ENCODE measurements at places on chromosomes 2 and 18.

DNA sequence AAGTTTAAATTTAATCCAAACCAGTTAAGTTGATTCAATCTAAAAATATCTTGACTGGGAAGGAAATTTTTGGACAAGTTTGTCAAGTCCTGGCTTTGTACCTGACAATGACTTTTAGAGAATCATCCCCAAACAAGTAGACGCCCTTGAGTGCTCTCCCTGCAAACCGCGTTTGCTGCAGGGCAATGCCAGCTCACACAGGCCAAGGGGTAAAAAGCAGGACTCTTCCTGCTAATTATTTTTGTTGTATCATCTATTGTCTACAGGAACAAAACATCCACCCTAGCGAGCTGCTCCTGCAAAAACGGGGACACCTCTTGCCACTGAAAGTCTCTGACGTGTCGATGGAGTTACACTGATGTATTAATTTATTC, 10.9 kb downstream of the ID2 start:
- DNase-seq: no peak

GRCh38 chr2:25073914-25074313, 32.0 kb downstream of the EFR3B start:
- no peak for DNase-seq

DNA sequence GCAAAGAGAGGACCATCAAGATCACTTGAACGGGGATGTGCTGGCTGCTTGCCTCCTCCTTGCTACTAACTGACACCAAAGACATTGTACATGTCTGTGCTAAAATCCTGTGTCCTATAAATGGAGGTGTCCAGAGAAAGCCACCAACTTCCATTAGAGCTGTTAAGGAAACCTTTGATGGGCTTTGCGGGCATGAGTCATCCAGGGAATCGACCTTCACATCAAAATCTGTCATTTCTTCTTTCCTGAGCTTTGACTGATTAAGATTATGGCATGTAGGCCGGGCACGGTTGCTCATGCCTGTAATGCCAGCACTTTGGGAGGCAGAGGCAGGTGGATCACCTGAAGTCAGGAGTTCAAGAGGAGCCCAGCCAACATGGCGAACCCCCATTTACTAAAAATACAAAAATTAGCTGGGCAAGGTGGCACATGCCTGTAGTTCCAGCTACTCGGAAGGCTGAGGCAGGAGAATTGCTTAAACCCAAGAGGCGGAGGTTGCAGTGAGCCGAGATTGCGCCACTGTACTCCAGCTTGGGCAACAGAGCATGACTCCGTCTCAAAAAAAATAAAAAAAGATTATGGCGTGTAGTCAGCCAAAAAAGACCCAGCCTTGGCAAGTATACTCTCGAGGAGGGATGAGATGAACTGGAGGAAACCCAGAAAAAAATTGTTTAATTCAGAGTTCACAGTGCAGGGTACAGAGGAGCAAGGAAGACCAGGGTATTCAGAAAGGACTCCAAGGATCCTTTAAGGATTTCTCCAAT, 115.8 kb downstream of the CABLES1 start:
- DNase-seq: no peak

- no peak for DNase-seq
Observed at GRCh38 chr2:98089941-98090340, 3.0 kb downstream of the VWA3B start.

- peak; percentile 26 for DNase-seq
Observed at GRCh38 chr18:47754311-47755101, 176.0 kb downstream of the SMAD2 start.

GRCh38 chr18:42477267-42477666, 522.2 kb downstream of the PIK3C3 start:
- DNase-seq: no peak

GRCh38 chr18:23237524-23238151, 102.4 kb downstream of the CABLES1 start:
- DNase-seq: peak; percentile 39

DNA sequence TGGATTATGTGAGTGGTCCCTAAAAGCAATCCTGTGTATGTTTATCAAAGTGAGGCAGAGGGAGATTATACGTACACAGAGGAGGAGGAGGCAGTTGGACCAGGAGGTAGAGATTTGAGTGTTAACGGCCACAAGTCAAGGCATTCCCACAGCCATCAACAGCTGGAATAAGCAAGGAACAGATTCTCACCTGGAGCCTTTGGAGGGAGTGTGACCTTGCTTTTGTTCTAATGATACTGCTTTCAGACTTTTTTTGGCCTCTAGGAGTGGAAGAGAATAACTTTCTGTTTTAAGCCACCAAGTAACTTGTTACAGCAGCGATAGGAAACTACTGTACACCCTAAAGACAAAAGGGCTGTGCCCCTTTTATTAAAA, 18.1 kb downstream of the LCLAT1 start:
- no peak for DNase-seq

GRCh38 chr2:241898463-241899270, 29.1 kb downstream of the RTP5 start:
- DNase-seq: no peak

GRCh38 chr2:239271882-239272281, 128.9 kb downstream of the HDAC4 start:
- no peak for DNase-seq

DNA sequence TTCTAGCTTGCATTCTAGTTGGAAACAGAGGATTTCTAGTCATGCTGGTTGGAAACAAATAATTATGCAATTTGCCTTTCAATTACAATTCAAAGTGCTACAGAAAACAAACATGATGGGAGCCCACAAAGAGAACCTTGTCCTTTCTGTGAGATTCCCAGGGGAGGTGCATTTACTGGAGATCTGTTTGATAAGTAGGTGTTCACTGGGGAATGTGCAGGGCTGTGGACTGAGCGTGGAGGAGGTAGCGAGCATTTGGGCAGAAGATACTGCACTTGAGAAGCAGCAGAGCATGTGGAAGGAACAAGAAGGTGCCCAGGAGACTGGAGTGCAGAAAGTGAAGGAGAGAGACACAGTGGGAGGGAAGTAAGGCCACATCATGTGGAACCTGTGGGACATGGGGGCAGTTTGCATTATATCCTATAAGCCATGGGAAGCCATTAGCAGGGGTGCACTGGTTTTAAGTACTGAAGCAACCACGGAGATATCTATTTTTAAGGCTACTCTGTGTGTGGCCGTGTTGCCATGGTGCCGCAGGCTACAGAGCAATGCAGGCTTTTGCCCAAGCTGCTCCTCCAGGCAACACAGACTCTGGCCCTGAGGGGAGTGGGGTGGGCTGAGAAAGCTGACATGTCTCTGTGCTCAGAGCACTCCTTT, 154.0 kb downstream of the ANTXR1 start:
- no peak for DNase-seq

DNA sequence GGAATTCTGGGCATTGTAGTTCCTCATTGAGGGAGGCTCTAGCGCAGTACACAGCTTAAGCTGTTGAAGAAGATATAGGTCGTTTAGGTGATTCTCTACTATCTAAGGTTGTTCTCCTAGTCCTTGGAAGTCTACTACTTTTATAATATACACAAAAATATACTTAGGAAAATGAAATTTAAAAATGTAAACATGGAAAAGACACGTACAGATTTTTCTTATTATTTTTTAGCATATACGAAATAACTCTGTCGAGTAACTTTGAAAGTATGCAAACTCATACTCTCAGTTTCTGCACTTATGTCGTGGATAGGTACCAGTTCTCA, 272 bp upstream of the FASTKD1 start:
- no peak for DNase-seq

DNA sequence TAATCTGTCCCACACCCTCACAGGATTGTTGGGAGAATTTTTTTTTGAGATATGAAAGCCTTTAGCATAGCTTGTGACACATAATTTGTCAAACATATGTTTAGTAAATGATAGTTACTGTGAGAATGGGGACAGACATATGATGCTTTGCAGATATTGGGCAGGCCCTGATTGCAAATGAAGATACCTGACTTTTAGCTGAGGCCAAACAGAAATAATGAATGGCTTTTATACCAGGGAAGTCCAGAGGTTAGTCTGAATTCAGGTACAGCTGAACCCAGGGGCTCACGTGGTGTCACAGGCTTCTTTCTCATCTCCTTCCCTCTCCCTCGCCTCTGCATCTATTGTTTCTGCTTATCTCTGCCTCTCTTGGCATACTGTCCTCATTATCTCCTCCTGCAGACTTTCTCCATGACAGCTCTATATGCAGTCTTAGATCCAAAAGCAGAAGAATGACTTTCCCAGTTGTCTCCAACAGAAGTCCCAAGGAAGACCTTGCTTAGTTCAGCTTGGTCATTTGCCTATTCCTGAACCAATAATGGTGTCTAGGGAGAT, 4.9 kb upstream of the WNT10A start:
- no peak for DNase-seq

GRCh38 chr2:76998704-76999103, 523.5 kb downstream of the LRRTM4 start:
- no peak for DNase-seq

GRCh38 chr2:167147271-167147941, 259.1 kb downstream of the XIRP2 start:
- no peak for DNase-seq

GRCh38 chr2:142718576-142719155, 158.8 kb upstream of the KYNU start:
- no peak for DNase-seq

DNA sequence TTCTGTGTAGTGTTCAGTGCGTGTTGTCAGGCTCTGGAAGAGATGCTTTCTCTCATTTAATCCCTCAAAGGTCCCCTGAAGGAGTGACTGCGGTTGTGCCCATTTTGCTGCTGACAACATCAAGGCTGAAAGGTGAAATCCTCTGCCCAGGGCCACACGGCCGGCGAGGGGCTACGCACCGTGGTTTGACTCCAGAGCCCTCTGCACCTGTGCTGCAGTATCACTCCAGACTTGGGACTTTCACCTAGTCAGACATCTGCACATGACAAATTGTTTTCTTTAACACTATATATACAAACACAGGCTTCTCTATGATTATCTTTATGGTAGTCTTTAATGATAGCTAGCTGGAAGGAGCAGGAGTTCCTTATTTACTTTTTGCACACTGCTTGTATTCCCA, 90.2 kb downstream of the ARMC9 start:
- no peak for DNase-seq

DNA sequence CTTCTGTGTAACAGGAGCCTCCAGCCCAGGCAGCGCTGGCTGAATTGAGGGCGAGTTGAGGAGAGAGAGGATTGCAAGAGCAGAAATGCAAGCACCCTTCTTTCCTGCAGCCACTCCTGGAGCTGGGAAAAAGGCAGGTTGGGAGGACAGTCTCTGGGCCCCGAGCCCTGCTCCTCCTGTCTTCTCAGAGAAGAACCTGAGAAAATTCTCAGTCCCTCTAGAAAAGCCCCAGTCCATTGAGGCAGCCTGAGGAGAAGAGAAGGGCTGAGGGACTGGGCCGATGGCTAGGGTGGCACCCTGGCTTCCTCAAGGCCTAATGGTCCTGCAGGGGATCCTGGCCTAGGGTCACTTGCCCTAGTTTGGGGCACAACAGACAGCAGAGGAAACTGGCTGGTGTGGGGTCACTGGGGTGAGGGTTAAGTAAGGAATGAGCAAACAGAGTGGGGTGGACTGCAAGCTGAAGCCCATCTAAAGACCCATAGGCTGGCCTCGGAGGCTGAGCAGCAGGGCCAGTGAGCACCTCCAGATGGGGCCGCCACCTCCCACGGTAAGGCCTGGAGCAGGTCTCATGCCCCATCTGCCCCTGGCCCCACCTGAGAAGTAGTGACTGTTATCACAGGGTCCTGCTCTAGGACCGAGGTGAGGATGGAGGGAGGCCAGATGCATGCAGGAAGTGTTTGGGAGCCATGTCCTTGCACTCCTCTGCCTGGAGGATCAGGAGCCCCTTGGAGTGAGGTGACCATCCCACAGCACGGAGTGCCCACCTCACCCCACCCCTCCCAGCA, 12.4 kb downstream of the CIB4 start:
- no peak for DNase-seq

DNA sequence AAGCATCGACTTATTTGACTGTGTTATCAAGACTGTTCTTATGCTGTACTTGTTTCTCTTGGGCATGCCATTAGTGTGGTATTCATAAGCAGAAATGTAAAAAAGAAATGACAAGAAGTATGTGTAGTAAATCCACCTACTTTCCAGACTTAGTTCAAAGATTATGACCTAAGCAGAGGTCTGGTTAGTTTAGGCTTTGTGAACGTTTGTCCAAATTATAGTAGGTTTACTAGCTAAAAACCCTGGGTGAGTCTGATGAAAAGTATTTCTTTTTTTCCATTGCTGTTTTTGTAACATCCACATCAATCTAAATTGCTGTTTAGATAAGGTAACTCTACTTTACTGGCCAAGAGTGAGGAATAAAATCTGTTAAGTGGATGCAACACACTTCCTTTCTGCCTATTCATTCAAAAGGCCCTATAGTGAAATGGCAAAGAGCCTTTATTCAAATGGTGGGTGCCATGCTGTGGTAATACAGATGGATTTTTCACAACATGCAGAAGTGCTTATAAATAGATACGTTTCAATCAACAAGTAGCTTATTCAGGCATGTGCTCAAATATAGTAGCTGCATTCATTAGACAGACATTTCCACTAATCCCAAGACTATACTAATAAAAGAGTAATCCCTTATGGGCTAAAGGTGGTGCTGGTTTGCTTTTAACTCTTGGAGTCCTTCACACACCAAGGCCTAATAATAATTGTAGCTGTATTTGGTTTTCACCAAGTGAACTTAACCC, 122.5 kb upstream of the LTBP1 start:
- DNase-seq: no peak

DNA sequence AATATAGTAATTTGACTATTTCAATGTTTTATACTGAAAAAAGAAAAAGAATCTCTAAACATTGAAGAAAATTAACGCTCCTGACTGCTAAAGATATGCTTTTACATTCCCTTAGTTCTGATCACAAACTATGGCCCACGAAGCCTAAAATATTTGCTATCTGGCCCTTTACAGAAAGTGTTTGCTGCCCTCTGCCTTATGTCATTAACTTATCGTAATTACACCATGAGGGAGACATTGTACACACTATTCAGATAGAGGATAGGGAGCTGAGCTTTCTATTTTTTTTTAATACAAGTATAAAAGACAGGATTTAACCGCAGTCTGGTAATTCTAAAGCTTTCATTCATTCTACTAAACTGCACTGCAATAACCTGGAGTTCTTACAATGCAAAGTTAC, 393.1 kb upstream of the DCC start:
- no peak for DNase-seq

DNA sequence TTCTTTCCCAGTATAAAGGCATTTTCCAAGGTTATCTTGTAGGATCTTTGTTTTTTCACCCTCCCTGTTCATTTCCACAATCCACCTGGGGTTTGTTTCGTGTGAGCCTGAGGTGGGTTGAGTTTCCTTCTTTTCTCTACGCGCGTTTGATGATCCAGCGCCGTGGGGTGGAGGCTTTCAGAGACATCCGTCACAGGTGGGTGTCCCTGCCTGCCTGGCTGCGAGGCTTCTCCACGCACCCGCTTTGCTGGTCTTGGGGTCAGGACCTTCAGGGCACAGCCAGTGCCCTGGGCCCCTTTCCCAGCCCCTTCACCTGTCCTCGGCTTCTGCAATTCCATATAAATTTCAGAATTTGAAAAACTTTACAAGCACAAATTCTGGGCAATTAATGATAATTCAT, 109.0 kb upstream of the ALKAL2 start:
- DNase-seq: no peak

GRCh38 chr2:74751981-74752851, 81.7 kb upstream of the HK2 start:
- DNase-seq: no peak
